ENCODE measurements at places on chromosomes 2 and 18.

- no peak for DNase-seq
These were observed 308.2 kb downstream of the EN1 start for GRCh38 chr2:118539290-118539689.

- DNase-seq, result no peak
These were observed 28.2 kb upstream of the ITGAV start for GRCh38 chr2:186561467-186562208.

DNA sequence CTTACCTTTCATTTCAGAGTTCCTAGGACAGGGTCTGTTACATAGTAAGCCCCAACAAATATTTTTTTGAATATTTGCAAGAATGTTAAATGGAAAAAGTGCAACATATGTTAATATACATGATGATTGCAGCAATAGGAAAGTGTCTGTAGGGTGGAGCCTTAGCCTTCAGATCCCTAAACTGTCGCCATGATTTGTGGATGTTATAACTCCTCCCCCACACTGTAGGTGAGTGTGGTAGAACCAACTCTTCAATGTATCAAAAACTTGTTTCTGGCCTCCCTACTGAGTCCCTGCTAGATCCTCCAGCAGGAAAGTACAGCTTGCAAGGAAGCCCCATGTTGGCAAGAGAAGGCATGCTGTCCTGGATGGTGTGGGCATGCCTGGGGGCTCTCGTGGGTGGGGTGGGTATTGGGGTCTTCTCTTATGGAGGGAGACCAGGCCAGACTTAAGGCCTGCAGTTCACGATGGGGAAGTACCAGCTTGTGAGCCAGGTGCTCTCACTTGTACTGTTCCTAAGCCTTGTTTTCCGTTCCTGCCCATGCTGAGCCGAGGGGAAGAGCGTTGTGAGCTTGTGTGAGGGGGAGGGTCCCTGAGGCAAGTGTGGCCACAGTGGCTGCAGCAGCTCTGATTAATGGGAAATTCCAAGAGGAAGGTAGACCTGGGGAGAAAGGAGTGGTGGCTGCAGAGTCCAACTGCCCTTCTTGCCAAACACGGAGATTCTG lies 11.4 kb downstream of the FHOD3 start:
- DNase-seq, result no peak

- DNase-seq, result no peak
These were observed 78.2 kb downstream of the ARHGAP28 start for GRCh38 chr18:6807515-6808257.

DNA sequence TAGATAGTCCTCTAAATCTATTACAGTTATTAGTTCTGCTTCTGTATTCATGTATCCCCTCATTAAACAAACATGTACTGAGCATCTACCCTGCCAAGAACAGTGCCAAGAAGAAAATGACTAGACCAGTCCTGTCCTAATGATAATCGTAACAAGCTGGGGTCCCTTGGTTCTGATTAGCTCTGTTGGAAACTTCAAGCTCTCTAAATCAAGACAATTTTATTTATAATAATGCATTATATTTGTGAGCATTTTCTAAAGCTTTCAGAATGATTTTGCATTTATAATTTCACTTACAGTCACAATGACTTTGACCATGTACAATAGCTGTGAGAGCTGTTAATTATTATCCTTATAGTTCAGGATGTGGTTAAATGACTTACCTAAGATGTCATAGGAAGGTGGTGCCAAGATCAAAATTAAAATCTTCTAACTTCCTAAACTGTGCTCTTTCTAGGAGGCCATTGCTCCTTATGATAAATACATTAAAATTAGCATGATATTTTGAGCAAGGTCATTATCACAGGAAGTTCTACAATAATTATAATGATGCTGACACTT lies 336.5 kb upstream of the SLC39A10 start:
- DNase-seq, result no peak

Data from stimulated activated CD4-positive, alpha-beta T cell treated with anti-CD3 and anti-CD28 coated beads, Interleukin-1b, Interleukin-23, amount 100 ng/mL, for 1 hour (primary cell).